ENCODE measurements at places on chromosomes 6 and 20.

GRCh38 chr20:8094415-8094818 lies 37.6 kb upstream of the PLCB1 start:
- no peak for DNase-seq

GRCh38 chr6:100998111-100998510 lies 117.0 kb upstream of the ASCC3 start:
- no peak for DNase-seq

GRCh38 chr6:16669227-16669626 lies 92.0 kb downstream of the ATXN1 start:
- peak; percentile 75 for DNase-seq

DNA sequence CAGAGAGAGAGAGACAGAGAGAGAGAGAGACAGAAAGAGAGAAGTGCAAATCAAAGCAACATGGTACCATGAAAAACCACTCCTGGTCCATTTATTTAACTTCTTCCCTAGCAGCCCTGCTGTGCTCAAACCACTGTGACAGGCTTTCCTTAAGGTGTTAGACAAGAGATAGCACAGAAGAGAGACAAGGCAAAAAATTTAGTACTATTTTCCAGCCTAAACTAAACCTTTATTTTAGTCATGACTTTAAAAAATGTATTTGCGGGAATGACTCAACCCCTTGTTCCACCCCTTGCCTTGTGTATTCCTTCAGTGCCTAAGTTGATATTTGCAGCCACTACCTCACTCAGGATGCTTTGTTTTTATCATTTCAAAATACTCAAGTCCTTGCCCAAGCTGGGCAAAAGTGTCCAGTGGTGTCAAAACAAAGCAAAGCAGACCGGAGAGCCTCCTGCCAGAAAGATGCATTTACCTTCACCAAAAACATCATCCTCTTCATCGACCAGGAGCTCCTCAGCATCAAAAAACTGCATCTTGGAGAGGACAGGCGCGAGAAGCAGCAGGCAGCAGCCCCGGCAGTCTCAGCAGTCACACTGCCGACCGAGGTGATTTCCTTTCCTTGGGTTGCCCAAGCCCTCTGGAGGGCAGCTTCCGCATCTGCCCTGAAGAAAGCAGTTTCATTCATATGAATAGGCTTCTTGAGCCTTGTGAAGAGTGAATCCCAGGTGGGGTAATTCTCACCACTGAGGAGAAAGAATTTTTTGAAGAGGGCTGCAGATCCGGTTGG lies at the start of gene RIPOR2:
Gene RIPOR2 (minus strand): TSS at position 595 of the 787 bp plus-strand sequence. CDS start 62 bp downstream, at position 533.
- DNase-seq, result peak; percentile 80

DNA sequence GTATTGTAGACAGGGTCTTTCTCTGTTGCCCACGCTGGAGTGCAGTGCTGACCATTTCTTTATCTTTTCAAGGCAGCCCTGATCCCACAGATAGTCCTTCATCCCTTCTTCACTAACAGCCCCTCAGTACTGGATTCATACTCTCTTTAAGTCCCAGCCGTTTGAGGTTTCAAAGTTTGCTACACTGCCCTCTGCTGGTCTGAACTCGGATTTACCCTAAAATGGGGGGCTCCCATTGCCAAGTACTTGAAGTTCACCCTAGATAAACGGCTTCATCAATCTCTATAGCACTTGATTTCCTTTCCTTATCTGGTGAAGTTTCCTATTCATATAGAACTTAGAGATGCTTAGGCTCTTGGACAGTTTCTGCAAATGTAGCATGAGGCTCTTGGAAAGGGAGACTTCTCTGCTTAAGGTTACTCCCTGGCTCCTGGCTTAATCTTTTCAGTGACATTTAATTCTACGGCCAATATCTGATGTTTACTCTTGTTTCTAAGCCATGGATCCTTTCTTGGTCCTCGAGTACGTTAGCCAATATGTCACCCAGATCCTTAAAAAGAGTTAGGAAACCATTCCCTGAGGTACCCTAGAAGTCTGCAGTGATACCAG lies 21.4 kb upstream of the PREP start:
- DNase-seq, result peak; percentile 67

GRCh38 chr6:165775721-165776120 lies 112.7 kb upstream of the PDE10A start:
- no peak for DNase-seq

DNA sequence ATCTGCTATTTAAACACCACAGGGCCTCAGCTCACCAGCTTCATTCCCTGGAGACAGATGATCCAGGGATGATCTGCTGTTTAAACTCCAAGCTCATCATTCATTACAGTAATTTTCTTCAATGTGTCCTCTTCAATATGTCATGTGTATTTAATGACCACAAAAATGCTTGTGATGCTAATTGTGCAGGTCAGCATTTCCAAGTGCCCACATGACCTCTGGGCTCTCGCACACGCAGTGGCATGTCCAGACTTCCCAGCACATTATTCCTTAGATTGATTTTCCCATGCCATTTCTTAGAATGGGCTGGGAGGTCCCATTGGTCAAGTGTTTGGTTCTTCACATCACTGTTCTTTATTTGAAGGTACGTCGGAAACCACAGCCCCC lies 434.4 kb downstream of the HAO1 start:
- DNase-seq, result no peak

DNA sequence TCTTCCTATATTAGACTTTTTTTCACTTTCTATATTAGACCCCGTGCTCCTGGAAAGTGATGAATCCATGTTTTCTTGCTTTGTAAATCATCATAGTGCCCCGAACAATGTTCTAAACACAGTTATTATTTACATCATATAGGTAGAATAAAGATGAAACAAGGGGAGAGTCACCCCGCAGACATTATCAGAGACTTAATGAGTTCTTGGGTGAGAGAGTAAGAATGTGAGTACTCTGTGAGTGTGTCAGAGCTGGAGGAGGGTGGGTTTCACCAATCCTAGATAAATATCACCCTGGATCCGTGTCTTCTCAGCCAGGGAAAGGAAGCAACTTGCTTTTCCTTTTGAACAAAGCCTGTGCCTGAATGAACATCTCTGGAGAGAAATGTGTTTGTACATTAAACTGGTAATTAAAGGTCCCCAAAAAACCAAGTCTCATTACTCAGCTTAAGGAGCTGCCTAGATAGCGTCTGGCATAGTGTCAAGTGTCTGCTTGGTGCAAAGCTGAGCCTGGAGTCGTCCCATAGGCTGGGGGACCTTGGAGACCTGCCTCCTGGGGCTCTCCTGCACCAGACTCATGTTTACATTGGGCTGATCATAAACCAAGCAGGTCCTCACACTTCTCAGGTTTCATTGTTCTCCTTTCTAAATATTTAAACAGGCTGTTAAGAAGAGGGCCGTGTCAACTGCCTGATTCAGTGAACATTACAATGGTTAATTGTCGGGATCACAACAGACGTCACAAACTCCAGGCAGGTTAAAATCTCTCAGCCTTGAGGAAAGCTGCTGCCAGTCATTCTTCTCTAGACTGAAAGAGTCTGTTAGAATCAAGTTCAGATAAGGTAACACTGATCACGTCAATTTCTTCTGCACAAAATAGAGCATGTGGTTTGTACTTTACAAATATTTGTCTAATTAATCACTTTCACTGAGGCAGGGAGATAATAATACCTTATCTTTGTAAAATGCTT lies 179.7 kb upstream of the MYLIP start:
- no peak for DNase-seq

- DNase-seq, result no peak
Observed at GRCh38 chr6:130994319-130995097, 68.5 kb downstream of the EPB41L2 start.

- DNase-seq, result no peak
Observed at GRCh38 chr6:34909320-34909883, 20.3 kb downstream of the ANKS1A start.

DNA sequence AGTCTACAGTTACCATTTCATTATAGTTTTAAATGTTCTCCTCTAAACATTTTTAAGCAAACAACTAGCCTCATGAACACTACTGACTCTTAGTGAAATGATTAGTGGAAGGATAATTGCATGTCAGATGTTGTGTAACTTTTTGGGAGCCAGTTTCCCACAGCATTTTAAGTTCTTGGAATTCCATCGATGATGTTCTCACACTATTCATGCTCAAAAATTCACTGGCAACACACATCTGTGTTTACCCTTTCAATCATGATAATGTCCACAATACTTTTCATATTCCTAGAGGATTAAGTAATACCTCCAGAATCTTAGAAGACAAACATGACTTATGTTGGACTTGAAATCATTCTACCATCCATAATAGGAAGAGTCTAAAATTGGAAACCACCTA lies 678.1 kb upstream of the ID4 start:
- no peak for DNase-seq

All from CD4-positive, alpha-beta T cell treated with Interleukin-21 for 1 hour (primary cell).